ENCODE measurements at places on chromosomes 3 and 15. TPM values are rescaled to one million over a fixed set of nuclear protein-coding genes. Genes with fewer than 3 reads are reported as not detected.

MEIS2 gene
- total RNA-seq, result 45.4 TPM

ECE2 gene
- total RNA-seq, result not detected

ARPP21 gene
- total RNA-seq, result not detected

CTXND1 gene
- 1.7 TPM for total RNA-seq

DNA sequence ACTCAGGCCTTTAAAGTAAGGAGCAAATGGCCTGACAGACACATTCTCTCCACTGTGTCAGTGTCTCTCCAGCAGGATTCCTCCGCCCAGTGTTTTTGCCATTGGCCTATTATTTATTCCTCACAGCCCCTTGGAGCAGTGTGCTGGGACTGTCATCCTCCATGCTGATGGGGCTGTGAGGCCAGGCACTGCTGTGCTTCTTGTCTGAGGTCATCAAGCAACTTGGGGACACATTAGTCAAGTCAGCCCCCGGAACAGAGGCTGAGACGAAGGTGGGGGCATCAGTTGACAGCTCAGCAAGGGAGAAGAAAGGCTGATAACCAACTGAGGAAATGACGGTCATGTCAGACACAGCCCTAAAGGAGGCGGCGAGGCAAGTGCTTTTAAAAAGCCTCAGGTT lies 67.4 kb downstream of the XXYLT1 start:
- DNase-seq, result no peak

- no peak for DNase-seq
Observed at GRCh38 chr3:65836047-65836446, 202.7 kb downstream of the MAGI1 start.

DNA sequence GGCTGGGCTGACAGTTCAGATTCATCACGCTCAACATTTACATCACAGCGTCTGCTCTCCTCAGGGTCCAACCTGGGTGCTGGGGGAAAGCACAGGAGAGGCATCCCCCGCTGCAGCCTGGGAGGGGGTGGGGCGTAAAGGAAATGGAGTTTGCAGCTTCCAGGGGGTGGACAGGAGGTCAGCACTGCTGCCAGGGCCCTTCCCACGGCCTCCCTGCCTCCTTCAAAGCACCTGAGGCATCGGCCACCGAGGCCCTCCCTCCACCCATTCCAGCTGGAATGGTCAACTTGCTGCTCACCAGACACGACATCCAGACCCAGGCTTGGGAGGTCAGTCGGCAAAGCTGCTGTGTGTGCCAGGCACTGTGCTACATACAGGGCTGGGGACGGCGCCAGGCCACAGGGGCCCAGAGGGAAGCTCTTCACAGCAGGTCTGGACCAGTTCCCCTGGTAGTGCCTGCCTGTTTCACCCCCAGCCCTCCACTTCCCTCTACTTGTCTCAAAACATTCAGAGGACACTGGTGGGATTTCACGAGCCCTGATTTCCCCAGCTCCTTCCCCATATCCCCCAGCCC lies 120.7 kb downstream of the ANP32A start:
- DNase-seq, result no peak

All from Right ventricle myocardium inferior (tissue), 1 donor.